ENCODE measurements at places on chromosomes 12 and 14.

- DNase-seq, result no peak
Observed at GRCh38 chr14:61233436-61233956, 47.6 kb downstream of the TMEM30B start.

DNA sequence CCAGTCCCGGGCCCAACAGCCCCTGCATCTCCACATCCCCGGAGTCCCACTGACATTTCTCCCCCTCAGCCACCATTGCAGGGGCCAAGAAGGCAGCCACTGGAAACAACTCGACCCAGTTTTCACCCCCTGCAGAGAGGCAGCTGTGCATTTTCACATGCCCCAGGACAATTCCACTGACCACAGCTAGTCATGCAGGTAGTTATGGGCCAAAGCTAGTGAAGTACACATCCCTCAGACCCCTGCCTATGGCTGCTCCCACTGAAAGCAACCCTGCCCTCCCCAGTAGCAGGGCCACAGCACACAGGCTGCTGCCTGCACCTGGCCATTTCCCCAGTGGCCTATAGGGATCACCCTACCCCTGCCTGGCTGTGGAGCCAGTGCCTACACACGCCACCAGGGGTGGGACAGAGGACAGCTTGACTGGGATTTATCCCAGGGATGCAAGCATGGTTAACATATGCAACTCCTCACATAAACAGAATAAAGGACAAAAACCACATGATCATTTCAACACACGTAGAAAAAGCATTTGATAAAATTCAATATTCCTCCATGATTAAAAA, 154.0 kb downstream of the NDUFA12 start:
- DNase-seq, result no peak

GRCh38 chr12:21614506-21614905, 9.9 kb upstream of the GYS2 start:
- no peak for DNase-seq

DNA sequence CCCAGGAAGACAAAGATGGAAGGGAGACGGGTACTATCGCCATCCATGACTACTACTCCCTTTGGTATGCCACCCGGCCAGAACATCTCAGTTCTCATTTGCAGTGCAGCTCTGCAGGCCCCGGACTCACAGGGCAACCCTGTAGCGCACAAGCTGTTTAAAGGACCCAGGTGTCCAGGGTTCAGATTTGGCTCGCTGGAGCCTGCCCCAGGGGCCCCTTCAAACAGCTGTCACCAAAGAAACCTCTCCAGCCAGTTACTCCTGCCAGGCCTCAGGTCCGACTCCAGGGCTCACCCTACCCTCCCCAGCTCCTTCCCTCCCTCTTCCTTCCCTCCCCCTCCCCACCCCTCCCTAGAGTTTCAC, 5.5 kb upstream of the CHD4 start:
- DNase-seq, result peak; percentile 7

- DNase-seq, result no peak
Observed at GRCh38 chr14:22026527-22026926, 352.9 kb upstream of the OR4E1 start.

GRCh38 chr12:31603546-31604009, 12.6 kb upstream of the DENND5B start:
- no peak for DNase-seq

GRCh38 chr14:33699300-33699983, 251.4 kb downstream of the EGLN3 start:
- DNase-seq, result no peak

DNA sequence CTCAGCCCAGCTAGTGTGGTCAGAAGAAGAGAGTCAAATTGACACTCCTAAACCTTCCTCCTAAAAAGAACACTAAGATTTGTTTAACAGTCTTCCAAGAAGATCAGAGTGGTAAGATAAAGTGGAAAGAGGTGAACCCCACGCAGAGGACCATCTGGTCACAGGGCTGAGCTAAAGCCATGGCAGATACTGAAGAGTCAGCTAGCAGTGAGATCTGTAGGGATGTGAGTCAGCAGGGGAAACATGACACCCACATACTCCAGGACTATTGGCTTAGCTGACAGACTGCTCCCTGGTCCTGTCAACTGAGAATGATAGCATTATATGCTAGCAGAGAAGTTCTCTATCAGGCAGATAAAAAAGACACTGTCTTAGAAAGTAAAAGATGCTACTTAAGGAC, 269.4 kb upstream of the ALG10 start:
- no peak for DNase-seq

GRCh38 chr12:111386885-111387284, 18.0 kb upstream of the PHETA1 start:
- peak; percentile 47 for DNase-seq

GRCh38 chr12:124032265-124032886, 59.4 kb downstream of the ZNF664 start:
- DNase-seq, result peak; percentile 50

DNA sequence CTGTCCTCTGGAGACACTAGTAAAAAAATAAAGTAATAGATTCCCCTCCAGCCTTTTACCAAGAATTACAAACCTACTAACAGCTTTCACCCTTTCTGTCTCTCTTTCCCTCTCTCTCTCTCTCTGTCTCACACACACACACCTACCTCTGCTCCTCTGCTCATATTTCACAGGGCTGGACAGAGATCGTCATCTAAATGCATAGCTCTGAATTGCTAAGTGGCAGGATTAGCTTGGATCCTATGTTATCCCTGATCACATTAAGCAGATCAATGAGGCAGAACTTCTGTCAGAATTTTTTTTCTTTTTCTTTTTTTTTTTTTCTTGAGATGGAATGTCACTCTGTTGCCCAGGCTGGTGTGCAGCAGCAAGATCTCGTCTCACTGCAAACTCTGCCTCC, 22.9 kb downstream of the VCPKMT start:
- no peak for DNase-seq

DNA sequence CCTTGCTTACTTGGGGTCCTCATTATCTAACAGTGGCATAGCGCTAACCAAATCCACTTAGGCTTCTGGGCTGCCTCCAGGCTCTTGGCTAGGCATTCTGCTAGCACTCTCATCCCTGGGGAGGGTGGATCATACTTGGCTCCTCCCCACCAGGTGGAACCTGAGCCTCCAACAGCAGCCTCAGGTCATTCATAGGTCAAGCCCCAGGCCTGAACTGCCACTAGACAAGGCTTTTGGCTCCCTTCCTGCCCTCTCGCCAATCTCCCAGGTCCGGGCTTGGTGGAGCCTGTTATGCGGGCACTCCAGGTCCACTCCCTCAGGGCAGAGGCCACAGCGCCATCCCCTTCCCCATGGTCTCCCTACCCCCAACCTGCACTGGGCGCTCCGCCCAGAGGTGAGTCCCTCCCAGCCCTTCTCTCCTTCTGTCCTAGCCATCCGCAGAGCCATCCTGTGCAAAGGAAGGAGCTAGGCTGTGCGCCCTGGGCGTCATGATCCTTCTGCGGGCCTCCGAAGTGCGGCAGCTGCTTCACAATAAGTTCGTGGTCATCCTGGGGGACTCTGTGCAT, 154.9 kb upstream of the AMIGO2 start:
- DNase-seq, result no peak

GRCh38 chr12:977156-977555, 13.9 kb upstream of the ERC1 start:
- no peak for DNase-seq

- DNase-seq, result no peak
Observed at GRCh38 chr14:24313913-24314312, 2.6 kb downstream of the LTB4R start.

DNA sequence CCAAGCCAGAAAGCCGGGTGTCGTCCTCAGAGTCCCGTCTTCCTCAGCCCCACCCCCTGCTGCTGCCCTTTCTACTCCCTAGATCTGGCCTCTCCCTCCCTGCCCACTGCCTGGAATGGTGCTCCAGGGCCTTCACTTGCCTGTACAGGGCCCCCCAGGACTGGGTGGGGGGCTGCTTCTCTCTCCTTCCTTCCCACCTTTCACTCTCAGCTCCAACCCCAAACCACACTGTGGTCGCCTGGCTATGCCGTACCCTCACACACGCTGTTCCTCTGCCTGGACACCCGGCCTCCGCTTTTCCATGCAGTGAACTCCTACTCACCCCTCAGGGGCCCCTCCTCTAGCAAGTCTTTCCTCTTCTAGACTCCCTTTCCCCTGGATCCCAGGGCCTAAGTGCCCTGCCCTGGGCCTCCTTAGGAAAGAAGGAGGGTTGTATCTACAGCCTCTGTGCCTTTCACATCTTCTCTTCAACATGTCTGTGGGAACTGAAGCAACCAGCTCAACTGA, 25.5 kb upstream of the DIO3 start:
- DNase-seq, result no peak

DNA sequence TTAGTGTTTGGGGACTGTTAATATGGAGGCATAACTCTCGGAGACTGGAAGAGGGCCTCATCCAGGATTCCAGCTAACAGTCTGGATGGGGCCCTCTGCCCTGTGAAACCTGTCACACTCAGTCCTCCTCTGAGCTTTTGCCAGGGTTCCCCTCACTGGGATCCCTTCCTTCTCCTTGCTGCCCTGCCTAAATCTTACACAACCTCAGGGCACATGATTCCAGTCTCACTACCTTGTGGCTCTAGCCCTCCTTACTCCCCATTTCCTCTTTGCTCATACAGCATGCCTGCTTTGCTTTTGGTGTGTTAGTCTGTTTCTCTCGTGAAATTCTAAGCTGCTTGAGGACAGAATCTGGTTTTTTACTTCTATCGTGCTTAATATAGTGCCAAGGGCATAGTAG, 942 bp upstream of the GSG1 start:
- DNase-seq, result no peak

DNA sequence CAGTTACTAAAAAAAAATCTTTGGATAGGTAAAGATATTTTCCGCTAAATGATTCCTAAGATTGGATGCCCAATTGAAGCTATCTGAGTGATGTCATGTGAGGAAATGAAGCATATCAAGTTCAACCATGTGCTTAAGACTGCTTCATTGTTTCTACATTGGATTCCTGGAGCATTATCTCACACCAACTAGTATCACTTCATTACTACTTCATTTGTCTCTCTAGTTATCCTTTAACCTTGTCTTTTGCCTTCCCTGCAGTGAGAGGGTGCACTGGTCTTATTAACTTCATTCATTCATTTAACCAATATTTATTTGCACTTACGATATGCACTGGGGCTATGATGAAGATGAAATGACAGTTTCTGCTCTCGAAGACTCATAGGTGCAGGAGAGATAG, 198.1 kb downstream of the SLC38A4 start:
- no peak for DNase-seq

All from HFFc6 (cell line).